Kidney epithelial cell (primary cell): ENCODE measurements at places on chromosomes 2 and 18. TPM values are rescaled to one million over a fixed set of nuclear protein-coding genes. Genes with fewer than 3 reads are reported as not detected.

UGT1A10 gene
- total RNA-seq: not detected in 2 replicates

PLGLB1 gene
- 0.38 and 0.62 TPM in 2 replicates for total RNA-seq

- no peak for DNase-seq
Measured at GRCh38 chr2:190336420-190336819, 7.0 kb upstream of the INPP1 start.

GRCh38 chr18:79971986-79972385 lies 7.5 kb downstream of the HSBP1L1 start:
- no peak for DNase-seq

DNA sequence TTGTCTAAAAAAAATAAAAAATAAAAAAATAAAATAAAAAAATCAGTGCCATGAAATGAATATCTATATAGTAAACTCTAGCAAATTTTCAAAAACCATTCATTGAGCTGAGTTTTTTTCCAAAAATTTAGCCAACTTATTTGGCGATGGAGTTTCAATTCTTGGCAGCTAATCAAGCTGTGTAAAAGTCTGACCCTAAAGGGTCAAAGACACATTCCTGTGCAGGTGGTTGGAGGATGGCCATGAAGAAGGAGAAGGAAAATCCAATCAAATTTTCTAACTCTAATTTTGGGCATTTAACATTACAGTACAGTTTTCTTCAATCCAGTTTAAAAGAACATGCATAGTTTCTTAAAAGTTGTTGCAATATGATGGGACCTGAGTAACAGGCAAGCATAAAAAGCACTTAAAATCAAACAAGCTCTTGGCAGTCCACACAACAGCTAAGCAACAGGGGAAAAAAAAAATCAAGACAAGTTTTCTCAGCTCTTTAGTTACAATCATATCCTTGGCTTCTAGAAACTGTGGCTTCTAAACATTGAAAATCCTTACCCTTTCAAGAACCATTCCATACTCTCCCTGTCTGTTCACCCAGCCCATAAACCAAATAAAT lies 54.5 kb downstream of the ACVR1 start:
- DNase-seq: no peak

DNA sequence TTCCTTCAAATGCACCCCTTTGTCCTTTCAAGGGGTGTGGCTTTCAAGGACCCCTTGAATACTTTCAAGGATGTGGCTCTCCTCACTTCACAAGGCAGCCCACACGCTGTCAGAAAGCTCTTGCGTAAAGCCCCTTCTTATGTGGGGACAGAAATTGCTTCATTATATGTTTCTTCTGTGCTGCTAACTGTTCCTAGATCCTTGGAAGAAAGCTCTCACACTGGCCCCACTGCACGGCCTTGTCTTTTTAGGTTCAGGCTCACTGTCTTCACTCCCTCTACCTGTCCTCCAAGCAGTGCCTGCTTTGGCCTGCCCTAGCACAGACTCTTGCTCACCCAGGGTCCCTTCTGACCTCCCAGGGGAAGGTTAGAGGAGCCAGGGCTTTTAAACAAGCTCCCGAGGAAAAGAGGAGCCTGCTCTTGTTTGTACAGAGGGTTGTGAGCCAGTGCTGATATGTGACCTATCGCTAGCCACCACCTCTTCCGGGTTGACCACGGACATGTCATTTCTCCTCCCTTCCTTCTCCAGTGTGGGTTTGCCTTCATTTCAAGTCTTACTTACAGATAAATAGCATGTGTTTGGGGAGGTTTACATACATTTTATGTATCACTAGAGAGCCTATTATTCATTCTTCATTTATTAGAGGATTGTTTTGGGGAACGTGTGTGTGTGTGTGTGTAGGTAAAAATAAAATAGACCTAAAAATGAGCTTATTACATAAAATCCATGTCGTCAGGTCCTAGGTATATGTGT lies 94.7 kb downstream of the RTN4 start:
- DNase-seq: no peak

GRCh38 chr2:196399722-196400691 lies 228.6 kb upstream of the STK17B start:
- DNase-seq: no peak
